ENCODE measurements at places on chromosomes 5 and 9.

GRCh38 chr5:40364441-40364840, 315.3 kb upstream of the PTGER4 start:
- no peak for DNase-seq

- no peak for DNase-seq
Measured at GRCh38 chr9:137749511-137749910, 128.1 kb upstream of the CACNA1B start.

GRCh38 chr9:69044240-69045219, 9.0 kb downstream of the FXN start:
- DNase-seq: peak; percentile 70

DNA sequence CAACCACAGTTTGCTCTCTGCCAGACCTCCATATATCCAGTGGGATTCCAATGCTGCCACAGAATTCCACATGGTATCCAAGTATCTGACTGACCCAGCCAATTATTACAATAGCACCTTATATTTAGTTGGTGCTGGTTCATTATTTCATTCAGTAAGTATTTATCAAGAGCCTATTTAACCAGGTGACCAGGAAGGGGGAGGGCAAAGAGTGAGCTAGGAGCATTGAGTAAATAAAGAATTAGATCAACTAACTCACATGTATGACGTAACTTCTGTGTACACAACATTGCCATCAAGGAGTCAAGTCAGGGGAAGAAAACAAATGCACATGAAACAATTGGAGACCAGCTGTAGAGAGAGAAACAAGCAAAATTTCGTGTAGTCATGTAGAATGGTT, 207.1 kb upstream of the PAPPA start:
- DNase-seq: no peak

DNA sequence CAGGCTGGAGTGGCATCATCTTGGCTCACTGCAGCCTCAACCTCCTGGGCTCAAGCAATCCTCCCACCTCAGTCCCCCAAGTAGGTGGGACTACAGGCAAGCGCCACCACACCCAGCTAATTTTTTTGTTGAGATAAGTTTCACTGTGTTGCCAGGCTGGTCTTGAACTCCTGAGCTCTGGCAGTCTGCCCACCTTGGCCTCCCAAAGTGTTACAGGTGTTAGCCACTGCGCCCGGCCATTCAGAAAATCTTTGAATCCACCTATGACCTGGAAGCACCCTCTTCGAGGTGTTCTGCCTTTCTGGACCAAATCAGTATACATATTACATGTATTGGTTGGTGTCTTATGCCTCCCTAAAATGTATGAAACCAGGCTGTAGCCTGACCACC, 61.4 kb downstream of the KIAA1958 start:
- DNase-seq: no peak

DNA sequence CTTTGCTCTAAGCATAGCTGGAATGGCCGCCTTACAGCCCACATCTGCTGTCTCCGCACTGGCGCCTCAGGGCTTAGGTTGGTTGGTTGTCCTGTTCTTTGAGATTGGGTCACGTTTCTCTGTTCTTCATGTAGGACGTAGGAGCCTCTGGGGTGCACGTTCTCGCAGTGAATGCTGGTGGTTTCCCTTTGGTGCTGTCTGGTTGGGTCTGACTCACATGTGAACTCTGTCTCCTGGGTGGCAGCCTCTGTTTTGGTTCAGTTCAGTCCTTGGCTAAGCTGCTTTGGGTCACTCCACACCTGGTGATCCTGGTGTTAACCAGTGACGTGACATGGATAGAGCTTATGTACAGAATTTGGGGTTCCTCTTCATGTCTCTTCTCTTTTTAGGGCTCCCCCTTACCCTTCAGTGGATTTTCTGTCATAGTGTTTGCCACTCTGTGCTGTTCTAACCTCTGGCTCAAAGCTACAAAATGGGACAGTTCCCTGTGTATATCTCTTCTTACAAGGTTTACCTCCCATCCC, 12.6 kb upstream of the LPCAT1 start:
- DNase-seq: no peak

GRCh38 chr9:119487118-119487827, 118.0 kb upstream of the BRINP1 start:
- no peak for DNase-seq

DNA sequence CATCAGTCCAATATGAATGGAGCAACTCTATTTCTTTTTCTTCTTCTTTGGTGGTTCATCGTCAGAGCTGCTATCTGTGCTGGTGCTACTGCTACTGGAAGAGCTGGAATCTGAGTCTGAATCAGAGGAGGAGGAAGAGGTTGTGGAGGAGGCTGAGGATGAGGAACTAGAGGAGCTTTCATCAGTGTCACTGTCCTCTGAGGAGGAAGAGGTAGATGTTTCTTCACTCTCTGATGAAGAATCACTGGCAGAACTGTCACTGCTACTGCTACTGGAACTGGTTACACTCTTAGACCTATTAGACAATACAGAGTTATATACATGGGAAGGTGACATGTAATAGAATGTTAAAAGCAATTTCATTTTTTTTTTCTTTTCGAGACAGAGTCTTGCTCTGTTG, 27.8 kb downstream of the ZCCHC10 start:
- DNase-seq: no peak

GRCh38 chr5:172700365-172701290, 59.6 kb downstream of the NEURL1B start:
- no peak for DNase-seq

- DNase-seq: no peak
Measured at GRCh38 chr5:67065237-67065636, 131.4 kb downstream of the CD180 start.

DNA sequence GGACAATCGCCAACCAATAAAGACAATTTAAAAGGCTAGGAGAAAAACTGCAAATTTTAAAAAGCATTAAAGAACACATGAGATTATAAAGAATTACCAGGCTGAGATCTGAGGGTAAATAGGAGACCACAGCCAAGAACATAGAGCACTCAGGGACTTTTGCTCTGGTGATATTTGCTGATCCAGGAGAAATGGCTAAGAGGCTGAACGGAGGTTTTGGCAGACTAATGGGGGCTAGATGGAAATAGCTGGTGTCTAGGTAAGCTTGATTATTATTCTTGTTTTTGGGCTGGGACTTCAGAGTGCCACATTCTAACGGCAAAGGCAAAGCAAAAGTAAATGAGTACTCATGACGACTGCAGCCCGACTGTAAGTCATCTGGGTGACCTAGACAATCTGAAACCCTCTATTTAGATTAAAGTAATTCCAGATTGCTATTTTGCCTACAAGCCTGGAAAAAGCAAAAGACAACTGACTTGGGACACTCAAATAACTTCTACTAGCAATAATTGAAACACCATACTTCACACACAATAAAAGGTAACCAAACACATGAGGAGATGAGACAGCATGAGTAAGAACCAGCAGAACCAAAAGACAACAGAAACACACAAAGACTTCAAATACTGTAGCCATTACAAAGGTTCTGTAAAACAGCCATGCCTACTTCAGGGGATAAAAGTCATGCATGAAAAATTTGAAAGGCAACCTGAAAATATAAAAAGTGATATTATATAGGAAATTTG, 68.8 kb downstream of the JAKMIP2 start:
- no peak for DNase-seq

GRCh38 chr5:43627028-43627427, 24.0 kb downstream of the NNT start:
- no peak for DNase-seq

- DNase-seq: no peak
Measured at GRCh38 chr9:122005597-122005996, 87.5 kb downstream of the TTLL11 start.

- DNase-seq: no peak
Measured at GRCh38 chr9:134294153-134295071, 31.8 kb upstream of the RXRA start.

DNA sequence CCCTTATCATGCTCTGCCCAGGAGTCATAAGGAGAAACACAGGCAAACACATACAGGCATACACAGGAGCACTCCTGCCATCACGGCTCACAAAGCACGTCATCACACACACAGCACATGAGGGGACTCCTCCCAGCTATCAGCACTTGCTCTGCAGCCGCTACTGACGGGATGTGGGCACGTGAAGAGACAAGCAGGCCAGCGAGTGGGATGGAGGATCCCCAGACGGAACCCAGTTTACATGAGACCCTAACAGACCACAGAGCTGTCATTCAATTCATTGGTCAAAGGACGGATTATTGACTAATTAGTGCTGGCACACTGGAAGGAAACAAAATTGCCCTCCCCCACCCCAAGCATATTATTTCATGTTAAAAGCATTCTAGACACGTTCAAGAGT, 53.6 kb downstream of the SEMA4D start:
- DNase-seq: no peak

DNA sequence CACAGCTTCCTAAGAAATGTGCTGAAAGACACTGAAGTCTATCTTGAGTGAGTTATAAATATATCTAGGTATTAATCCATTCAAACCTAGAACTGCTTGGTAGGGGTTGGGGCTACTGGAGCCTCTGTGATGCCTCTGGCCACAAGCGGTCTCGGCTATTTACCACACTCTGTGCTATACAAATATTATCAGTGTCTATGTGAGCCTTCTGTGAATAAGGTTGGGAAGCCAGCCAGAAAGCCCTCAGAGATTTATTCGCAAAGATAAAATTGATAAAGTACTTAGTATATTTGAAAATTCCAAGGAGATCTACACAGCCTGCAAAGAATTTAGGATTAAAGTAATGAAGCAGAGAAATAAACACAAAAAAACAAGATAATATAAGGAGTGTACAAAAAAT, 41.4 kb downstream of the LIFR start:
- DNase-seq: no peak

DNA sequence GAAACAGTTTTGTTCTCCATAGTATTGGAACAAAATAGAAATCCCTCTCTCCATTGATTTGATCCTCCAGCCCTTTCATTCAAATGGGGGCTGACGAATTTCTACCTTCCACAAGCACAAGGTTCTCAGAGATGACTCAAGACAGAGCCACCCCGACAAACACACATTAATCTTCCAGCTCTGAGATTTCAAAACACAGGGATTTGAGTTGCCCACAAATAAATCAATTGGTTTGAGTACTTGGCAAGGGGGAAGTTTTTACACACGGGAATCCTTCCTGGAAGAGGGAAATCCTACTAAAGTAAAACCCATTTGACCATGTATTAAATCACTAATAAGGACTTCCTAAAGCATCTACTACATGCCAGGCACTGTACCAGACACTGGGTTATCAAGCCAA, 5.4 kb downstream of the ADRA1B start:
- no peak for DNase-seq

DNA sequence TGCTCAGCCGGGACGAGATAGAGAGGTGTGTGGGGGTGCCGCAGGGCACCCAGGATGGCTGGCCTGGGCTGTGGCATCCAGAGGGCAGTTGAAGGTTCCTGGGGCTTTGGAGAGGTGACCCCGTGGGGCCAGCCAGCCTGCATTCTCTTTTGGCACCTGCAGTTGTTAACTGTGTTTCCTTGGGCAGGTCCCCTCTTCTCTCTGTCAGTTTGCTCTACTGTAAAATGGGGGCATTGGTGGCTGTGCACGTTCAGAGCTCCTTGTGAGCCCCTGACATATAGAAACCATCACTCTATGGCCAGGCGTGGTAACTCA, 8.5 kb downstream of the ZDHHC12 start:
- no peak for DNase-seq

GRCh38 chr5:77751328-77752023, 24.7 kb downstream of the TBCA start:
- no peak for DNase-seq

DNA sequence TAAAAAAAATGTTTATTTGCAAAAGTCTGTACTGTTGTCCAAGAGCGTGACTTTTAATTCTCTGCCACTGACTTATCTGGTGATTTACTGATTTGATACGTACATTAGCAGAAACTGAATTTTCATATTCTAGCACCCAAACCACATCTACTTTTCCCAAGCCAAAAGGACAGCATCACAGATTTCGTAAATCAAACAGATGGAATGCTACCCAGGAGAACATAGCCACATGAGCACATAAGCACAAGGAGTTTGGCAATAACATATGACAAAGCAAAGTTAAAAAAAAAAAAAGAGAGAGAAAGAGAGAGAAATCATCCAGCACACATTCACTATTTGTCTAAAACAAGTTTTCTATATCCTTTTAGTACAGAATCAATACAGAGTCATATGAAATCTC, 83.7 kb downstream of the HINT1 start:
- no peak for DNase-seq

DNA sequence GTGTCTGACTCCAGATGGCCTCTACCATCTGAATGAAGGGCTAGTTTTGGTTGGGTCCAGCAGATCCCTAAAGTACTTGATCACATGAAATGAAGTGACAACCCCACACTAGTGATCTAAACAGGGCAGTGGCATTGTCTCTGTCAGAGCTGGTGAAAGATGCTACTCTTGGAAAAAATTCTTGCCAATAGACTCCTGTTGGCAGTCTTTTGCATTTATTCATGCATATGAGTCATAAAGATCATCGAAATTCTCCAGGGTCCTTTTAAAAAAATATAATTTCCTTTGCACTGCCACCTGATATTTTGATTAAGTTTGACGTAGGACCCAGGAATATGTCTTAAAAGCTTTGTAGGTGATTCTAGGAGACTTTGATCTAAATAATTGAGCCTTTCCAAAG, 135.1 kb upstream of the ELL2 start:
- no peak for DNase-seq

GRCh38 chr5:73531356-73531755, 33.1 kb downstream of the BTF3 start:
- DNase-seq: no peak

- no peak for DNase-seq
Measured at GRCh38 chr9:77019926-77020412, 514 bp downstream of the FOXB2 start.

DNA sequence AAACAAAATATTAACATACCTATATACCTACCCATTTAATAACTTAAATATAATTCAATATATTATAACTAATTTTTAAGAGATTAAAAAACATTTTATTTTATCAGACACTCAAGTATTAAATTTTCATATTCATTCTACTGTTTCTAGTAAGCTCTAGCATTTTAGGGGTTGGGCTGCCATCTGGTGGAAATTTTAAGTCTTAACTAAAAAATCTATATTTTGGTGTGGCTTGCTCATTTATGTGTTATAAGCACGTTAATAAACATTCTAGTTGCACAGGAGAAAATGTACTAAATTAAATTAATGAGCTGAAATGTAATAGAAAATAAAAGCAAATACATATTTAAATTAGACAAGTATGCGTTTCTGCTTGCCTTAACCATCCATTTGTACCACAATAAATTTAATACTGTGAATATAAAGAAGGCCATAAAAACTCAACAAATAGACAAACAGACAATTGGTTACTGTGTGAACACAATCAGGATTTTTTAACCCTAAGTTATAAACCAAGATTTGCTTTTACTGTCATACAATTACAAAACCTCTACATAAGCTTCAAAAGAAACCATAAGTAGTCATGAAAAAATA, 1728.3 kb upstream of the CDH9 start:
- DNase-seq: no peak

All from HFF-Myc (cell line).